Stimulated activated CD8-positive, alpha-beta memory T cell treated with anti-CD3 and anti-CD28 coated beads, Interleukin-4, amount 100 ng/mL, for 4 hours (primary cell): ENCODE measurements at places on chromosomes 1 and 21.

- DNase-seq: no peak
Observed at GRCh38 chr1:43443197-43443946, 10.4 kb downstream of the HYI start.

DNA sequence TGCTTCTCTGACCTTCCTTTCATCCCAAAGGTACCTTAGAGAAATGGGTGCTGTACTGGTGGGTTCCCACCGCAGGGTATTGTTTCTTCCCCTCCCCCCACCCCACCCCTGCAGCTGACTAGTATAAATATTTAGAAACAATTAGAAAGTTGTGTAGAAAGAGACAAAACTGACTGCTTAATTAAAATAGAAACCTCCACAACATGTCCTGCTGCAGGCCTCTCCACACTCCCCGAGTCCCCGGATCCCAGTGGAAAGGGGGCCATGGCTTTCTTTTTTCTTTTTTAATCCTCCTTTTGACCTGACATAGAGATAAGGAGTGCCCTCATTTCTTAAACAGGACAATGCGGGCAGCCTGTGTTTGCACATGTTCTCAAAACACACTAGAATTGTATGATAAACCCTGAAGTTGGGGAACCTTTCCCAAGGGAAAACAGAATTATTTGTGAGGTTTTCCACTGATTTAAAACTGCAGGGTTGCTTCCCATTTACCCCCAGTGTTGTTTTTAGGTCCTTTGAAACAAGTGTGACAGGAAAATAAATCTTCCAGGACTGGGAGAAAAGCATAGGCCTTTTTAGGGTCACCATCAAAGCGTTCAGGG lies 1.7 kb downstream of the RHOU start:
- no peak for DNase-seq

DNA sequence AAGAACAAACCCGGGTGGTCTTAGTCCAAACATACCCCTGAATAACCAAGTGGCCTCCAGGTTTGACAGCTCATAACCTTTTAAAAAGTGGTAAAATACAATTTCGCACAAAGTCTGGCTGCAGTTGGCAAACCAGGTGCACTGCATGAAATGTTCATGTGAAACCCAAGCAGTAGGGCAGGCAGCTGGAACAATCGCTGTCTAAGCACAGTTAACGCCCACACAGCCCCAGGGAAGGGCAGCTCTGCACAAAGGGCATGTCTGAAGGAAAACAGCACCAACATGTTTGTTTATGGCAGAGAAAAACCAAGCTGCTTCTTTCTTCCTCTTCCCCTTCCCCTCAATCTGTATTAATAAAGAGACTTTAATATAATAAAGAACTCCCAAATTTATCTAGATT lies 49.5 kb downstream of the KIAA1614 start:
- no peak for DNase-seq

- DNase-seq: no peak
Observed at GRCh38 chr1:9438431-9439073, 100.7 kb upstream of the SLC25A33 start.

DNA sequence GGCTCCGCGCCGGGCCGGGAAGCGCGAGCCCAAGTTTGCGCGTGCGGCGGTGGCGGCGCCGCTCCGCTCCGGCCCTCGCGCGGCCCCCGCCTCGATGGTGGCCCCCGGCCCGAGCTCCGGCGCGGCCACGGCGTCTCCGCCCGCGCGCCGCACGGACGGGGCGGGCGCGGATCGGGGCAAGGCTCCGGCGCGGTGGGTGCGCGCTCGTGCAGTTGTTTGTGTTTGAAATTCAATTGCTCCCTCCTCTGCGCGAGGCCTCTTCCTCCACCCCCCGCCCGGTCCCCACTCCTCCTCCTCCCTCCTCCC lies at the start of gene HDGF:
Gene HDGF, minus strand, starts transcription at position 225 of the 306 bp plus-strand sequence. CDS start 246 bp downstream, outside the sequence.
- no peak for DNase-seq

DNA sequence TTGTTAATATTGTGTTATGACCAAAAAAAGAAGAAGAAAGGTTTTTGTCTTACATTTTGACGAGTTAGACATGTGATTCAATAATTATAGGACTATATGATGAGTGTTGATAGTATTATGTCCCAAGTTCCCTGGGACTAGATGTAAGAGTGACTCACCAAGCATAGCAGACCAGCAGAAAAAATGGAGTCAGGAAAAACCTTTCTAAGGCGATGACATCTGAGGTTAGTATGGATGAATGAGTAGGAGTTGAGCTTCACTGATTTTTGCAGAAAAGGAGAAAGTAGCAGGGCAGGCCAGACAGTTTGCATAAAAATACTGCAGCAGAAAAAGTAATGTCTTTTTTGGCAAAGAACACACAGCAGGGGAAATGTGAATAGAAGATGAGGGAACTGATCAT lies 1041.3 kb upstream of the ADGRL4 start:
- DNase-seq: no peak

DNA sequence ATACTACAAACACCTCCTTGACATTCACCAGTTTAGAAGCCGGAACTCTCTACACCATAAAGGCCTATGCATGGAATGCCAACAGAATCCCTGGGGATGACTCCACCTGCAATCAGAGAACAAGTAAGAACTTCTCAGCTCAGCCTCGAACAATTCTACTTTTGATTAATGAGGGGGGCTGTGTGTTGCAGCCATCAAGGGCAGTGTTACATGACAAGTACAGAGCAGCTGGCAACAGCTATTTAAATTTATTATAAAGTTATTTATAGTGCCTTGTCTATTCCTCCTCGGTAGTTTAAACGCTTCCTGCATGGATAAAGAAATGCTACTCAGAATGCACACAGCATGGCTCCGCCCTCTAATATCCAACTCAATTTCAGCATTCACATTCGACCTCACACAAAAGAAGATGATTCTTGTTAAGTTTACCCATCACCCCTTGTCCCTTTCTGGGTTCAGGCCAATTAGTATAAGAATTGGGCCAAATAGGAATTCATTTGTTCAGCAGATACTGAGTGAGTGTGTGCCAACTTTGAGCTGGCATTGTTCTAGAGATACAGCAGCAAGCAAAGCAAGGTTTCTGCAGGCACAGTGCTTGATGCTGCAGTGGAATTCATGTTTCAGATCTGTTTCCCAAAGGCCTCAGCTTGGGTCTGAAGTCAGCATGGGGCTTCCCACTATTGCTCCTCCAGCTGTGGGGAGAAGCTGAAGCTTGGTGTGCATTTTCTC lies 6.4 kb downstream of the FNDC7 start:
- no peak for DNase-seq

- no peak for DNase-seq
Observed at GRCh38 chr21:42465008-42465802, 30.8 kb downstream of the RSPH1 start.
